Fibroblast of the aortic adventitia (primary cell): ENCODE measurements at places on chromosomes 11 and 22.

- no peak for DNase-seq
Measured at GRCh38 chr11:2835296-2835695, 50.3 kb downstream of the CDKN1C start.

- no peak for DNase-seq
Measured at GRCh38 chr22:50624347-50625130, 3.4 kb downstream of the ARSA start.

- DNase-seq: no peak
Measured at GRCh38 chr22:38046070-38046748, 11.0 kb upstream of the PICK1 start.

DNA sequence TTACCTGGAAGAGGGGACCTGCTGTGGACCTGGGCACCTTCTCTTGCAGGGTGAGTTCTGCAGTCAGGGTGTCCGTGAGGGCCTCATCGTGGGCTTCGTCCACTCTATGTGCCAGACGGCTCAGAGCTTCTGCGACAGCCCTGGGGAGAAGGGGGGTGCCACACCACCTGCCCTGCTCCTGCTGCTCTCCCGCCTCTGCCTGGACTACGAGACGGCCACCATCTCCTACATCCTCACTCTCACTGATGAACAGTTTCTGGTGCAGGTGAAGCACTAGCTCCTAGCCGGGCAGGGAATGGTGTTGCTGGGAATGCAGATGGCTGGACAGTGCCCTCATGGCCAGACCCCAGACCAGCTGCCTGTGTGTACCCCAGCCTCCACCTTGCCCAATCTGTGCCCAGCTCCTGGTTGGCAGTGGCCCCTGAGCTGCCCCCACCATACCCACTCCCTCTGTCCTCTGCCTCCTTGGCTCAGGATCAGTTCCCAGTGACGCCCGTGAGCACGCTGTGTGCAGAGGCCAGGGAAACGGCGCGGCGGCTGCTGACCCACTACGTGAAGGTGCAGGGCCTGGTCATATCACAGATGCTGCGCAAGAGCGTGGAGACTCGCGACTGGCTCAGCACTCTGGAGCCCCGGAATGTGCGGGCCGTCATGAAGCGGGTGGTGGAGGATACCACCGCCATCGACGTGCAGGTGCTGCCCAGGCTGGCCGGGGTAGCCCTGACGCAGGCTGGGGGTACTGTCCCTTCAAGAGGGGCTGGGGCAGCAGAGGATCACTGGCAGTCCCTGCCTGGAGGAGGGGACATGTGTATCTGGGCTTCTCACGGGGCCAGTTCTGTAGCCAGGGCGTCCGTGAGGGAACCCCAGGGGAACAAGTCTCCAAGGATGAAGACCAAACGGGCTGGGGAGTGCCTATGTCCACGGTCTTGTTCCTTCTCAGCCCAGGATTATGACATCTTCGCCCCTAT is 2.2 kb upstream of the TM7SF2 start:
- DNase-seq: no peak

DNA sequence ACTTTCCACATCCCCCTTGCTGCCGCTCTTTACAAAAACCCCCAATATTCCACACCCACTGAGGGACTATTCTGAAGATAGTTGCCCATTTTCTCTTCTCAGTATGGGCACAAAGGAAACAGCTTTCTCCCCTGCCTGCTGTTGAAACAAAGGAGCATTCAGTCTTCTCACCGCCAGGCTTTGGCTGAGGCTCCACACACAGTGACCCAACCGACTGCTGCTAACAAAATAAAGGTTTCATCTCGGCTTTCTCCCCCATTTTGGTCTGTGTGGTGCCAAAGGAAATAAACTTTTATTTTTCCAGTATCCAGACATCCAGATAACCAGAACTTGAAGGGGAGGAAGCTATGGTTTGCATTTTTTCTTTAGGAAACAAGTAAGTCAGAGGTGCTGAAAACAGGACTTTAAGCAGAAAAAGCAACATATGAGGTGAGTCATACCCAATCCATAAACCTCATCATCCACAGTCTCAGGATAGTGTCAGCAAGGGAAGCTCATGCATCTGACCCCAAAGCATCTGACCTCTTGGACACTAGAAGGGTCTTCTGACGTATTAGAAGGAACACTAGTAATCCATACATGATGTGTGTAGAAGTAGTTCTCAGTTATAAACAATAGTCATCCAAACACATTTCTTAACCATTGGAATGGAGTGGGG is 6.4 kb downstream of the CLMP start:
- DNase-seq: peak; percentile 88
